ENCODE measurements at places on chromosomes 1 and 21. TPM values are rescaled to one million over a fixed set of nuclear protein-coding genes. Genes with fewer than 3 reads are reported as not detected.

DNA sequence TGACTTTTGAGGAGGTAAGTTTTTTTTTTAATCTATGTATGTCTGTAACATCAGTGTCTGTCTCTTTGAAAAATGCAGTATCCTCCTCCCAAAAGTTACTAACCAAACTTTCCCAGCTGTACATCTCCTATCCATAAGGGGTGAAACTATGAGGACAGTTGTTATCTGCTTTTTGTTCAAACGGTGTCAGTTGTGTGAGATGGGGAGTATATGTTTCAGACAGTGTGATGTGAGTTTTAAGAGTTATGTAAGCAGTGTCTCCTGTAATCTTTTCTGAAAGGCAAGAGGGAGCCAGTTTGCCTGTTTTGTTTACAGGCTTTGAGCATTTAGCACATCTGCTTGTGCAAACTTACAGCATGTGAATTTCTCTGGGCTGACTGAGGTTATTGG lies 34.8 kb upstream of the CACYBP start:
- peaks cover 54% of the 10 kb centered on the region for H3K4me1 ChIP-seq
- peak overlapping the region; percentile 77 for H3K27ac ChIP-seq
- H3K36me3 ChIP-seq = peaks cover 2% of the 10 kb centered on the region
- no peak for DNase-seq
- no peak overlapping the region for H3K4me3 ChIP-seq

Gene BRINP2
- 0.63 TPM for total RNA-seq

Gene NAV1
- total RNA-seq = 88.8 TPM

DNA sequence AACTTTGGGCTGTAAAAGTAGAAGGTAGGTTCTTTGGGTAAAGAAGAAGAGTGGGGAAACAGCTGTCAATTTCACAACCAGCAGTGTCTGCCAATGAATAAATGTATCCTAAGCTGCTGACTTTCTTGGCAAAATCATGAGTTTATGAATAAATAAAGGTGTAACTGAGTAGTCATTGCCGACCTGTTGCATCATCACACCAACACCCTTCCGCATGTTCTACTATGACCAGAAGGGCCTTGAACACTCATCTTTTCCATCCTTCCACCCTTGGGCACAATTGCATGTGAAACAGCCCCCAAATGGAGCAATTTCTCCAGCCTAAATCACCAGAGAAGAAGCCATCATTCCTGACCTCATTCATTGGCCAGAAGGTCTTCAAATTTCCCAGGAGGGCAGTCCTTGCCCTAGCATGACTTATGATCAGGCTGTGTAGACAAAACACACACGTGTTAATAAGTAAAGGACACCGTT lies 31.2 kb upstream of the QSOX1 start:
- no peak for DNase-seq
- no peaks in the 10 kb centered on the region for H3K27me3 ChIP-seq
- no peak overlapping the region for H3K4me3 ChIP-seq
- no peaks in the 10 kb centered on the region for H3K4me1 ChIP-seq
- no peaks in the 10 kb centered on the region for H3K36me3 ChIP-seq

GRCh38 chr1:99456536-99456935 lies 189.4 kb upstream of the PALMD start:
- no peaks in the 10 kb centered on the region for H3K36me3 ChIP-seq
- H3K4me1 ChIP-seq = peaks cover 14% of the 10 kb centered on the region
- no peak overlapping the region for H3K27ac ChIP-seq
- no peak overlapping the region for H3K4me3 ChIP-seq
- H3K27me3 ChIP-seq = no peaks in the 10 kb centered on the region

Measured in mesothelial cell of epicardium (in vitro differentiated cells).